ENCODE measurements at places on chromosomes 16 and 17.
A peak's percentile ranks its signal among the peaks of the same experiment; 100 is the strongest.

- DNase-seq = no peak
Measured at GRCh38 chr16:87212026-87212425, 105.2 kb downstream of the C16orf95 start.

GRCh38 chr17:4987767-4988567 lies 492 bp upstream of the CAMTA2 start:
- no peak for DNase-seq

GRCh38 chr17:2796164-2797125 lies at the start of gene RAP1GAP2:
RAP1GAP2 (plus strand) TSS chr17:2796438; CDS start chr17:2796528, 90 bp downstream.
- peak; percentile 34 for DNase-seq

GRCh38 chr17:16371742-16372141 lies 9.1 kb upstream of the UBB start:
- DNase-seq = no peak

- DNase-seq = no peak
Measured at GRCh38 chr16:85220964-85221731, 108.9 kb upstream of the CIBAR2 start.

DNA sequence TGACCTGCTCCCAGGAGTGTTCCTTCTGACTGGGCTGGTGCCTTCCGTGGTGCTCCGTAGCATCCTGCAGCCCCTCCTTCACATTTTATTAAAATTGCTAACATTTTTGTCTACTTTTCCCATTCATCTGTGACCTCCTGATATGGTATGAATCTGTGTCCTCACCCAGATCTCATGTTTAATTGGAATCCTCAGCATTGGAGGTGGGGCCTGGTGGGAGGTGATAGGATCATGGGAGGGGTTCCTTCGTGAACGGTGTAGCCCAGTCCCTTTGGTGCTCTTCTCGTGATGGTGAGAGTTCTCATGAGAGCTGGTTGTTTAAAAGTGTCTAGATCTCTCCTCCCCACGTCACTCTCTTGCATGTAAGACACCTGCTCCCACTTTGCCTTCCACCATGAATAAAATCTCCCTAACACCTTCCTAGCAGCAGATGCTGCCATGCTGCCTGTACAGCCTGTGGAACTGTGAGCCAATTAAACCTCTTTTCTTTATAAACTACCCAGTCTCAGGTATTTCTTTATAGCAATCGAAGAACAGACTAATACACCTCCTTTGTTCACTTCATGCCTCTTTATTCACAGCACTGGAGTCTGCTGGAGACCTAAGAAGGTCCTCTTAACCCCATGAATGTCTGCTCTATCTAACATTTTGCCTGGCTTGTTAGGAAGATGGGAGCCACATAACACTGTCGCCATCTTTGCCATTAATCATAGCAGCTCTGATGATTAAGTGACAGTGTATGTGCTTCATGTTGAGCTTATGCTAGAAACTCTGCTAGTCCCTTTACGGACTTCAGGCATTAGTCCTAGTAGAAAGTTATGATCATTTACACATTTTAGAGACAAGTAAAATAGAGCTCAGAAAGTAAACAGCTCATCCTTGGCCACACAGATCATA lies 377.7 kb upstream of the MAF start:
- no peak for DNase-seq

GRCh38 chr16:1689853-1690252 lies 11.8 kb downstream of the JPT2 start:
- DNase-seq = no peak

DNA sequence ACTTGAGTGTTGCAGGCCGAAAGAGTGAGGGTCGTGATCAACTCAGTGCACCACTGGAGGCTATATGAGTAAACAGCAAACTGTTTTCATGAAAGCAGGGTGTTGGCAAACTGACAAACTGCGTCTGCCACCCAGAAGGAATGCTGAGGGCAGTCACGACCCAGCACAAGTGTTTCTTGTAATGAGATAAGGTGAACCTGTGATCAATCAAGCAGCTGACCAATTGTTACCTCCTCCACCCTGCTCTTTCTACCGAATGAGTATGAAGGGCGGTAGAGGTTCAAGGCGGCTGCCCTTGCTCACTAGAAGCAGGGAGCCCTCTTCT lies 5.5 kb upstream of the SRL start:
- no peak for DNase-seq

DNA sequence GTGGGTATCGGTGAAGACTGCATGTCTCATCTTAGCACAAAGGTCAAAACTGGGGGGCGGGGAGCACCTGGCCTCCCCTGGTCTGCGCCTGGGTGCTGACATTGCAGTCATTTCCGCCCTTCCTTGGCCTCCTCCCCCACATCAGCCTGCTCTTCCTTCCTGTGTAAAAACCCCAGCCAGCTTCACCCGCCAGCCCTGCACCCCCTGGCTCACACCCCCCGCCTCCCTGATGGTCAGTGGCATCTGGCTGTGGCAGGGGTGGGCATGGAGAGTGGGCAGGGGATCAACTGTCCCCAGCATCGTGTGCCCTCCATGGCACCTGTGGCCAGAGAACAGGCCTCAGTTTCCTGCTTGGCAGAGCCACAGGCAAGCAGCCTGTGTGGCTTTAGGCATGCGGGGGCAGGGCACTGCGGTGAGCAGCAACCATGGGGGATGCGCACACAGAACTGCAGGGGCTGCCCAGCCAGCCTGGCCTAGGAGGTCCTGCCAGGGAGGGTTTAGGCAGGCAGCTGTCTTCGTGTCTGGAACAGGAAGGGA lies 26.5 kb upstream of the LASP1NB start:
- DNase-seq = peak; percentile 77

- no peak for DNase-seq
Measured at GRCh38 chr17:55448681-55449080, 27.0 kb upstream of the MMD start.

GRCh38 chr17:1438593-1439083 lies 17.4 kb downstream of the CRK start:
- DNase-seq = no peak

GRCh38 chr17:42878123-42878880 lies 22.3 kb upstream of the G6PC1 start:
- no peak for DNase-seq

- no peak for DNase-seq
Measured at GRCh38 chr16:22078656-22079055, 13.7 kb upstream of the VWA3A start.

DNA sequence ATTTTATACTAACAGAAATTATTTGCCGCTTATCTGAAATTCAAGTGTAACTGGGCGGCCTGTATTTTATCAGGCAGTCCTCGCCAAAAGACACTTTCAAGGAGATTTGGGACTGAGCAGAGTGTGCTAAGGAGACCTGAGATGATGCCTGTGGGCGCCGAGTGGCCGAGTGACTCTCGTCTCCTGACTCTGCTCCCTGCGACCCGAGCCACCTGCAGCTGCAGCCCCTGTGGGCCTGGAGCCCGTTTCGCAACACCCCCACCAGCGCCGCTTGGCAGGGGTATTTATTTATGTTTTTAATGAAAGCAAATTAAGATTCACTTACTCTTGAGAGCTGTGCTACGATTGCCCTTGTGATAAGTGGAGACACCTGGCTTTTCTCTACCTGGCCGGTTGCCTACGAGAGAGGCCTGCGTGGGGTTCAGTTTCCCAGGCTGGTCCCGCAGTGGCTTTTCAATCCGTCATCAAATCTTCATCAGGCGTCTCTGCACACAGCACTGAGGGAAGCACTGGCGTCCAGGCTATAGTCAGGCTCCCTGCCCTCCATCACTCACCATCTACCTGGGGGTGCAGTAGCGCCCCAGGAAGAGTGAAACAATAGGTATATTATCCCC lies 124.0 kb downstream of the SEC14L1 start:
- no peak for DNase-seq

GRCh38 chr17:77098884-77099545 lies 41.8 kb upstream of the SEC14L1 start:
- DNase-seq = no peak

GRCh38 chr17:50064253-50065001 lies 8.5 kb downstream of the ITGA3 start:
- DNase-seq = no peak

DNA sequence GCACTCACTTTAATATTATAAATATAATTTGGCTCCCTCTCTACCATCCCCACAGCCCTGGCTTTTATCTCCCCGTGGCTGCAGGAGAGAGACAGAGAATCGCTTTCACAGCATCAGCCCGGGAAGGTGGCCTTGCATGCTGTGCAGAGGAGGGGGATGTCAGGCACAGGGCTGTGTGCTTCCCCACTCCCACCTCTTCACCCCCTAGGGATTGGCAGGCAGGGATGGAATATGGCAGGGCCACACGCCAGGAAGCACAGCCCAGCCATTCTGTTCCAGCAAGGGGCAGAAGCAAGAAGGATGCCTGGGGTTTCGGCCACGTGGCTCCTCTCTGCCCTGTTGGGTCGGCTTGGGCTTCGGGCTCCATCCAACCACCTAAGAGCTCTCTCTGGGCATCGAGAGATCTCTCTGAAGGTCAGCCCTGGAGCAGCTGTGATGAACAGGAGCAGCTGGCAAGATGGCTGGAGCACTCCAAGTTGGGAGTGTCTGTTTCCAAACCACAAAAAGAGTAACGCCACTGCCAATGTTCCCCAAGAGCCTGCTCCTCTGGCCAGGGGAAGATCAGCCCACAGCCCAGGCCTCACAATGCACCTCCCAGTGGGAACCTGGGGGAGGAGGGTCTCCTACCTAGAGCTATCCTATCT lies 223.2 kb downstream of the C16orf78 start:
- no peak for DNase-seq

DNA sequence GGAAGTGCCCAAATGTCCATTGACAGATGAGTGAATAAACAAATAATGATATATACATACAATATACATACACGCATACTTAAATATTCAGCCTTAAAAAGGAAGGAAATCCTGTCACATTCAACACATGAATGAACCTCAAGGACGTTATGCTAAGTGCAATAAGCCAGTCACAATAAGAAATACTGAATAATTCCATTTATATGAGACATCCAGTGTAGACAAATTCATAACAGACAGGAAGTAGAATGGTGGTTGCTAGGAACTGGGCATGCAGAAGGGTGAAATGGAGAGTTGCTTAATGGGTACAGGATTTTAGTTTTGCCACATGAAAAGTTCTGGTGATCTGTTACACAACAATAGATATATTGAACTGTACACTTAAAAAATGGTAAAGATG lies 8.8 kb upstream of the ITGB4 start:
- no peak for DNase-seq

- DNase-seq = no peak
Measured at GRCh38 chr16:13961099-13961811, 41.3 kb downstream of the ERCC4 start.

- no peak for DNase-seq
Measured at GRCh38 chr16:54647725-54648221, 282.9 kb upstream of the IRX5 start.

GRCh38 chr16:88511906-88512305 lies 58.3 kb upstream of the ZC3H18 start:
- DNase-seq = no peak

All from stimulated activated CD4-positive, alpha-beta T cell treated with anti-CD3 and anti-CD28 coated beads, TNF-alpha, amount 100 ng/mL, for 4 hours (primary cell).